ENCODE measurements at places on chromosomes 4 and X. TPM values are rescaled to one million over a fixed set of nuclear protein-coding genes. Genes with fewer than 3 reads are reported as not detected.

USP26 gene
- total RNA-seq = not detected

SRP72 gene
- 118 TPM for total RNA-seq

REPS2 gene
- 6.3 TPM for total RNA-seq

CT45A5 gene
- not detected for total RNA-seq

GPRIN3 gene
- not detected for total RNA-seq

CENPI gene
- 34.7 TPM for total RNA-seq

BMPR1B gene
- total RNA-seq = 7.1 TPM

NDUFB11 gene
- total RNA-seq = 258 TPM

CT45A10 gene
- total RNA-seq = not detected

GPR50 gene
- not detected for total RNA-seq

EFHC2 gene
- total RNA-seq = 0.29 TPM

IDH3G gene
- total RNA-seq = 104 TPM

HADH gene
- total RNA-seq = 17.5 TPM

HTRA3 gene
- total RNA-seq = 4.0 TPM

SPANXB1 gene
- total RNA-seq = 0.33 TPM

FAT4 gene
- total RNA-seq = 0.95 TPM

PDE5A gene
- total RNA-seq = 8.1 TPM

FAM241A gene
- 2.8 TPM for total RNA-seq

C4orf50 gene
- total RNA-seq = not detected

PRKG2 gene
- 0.40 TPM for total RNA-seq

PABPC1L2A gene
- not detected for total RNA-seq

NSUN7 gene
- 6.7 TPM for total RNA-seq

DSPP gene
- not detected for total RNA-seq

TMSB15B gene
- total RNA-seq = 3.1 TPM

IL13RA1 gene
- total RNA-seq = 33.5 TPM

MAGEE1 gene
- total RNA-seq = 1.7 TPM

SULT1B1 gene
- 0.04 TPM for total RNA-seq

SLC10A4 gene
- total RNA-seq = not detected

HERC5 gene
- total RNA-seq = 2.6 TPM

SYTL5 gene
- 0.17 TPM for total RNA-seq

SORCS2 gene
- 6.6 TPM for total RNA-seq

HS3ST1 gene
- 4.2 TPM for total RNA-seq

TBC1D8B gene
- total RNA-seq = 1.8 TPM

CYBB gene
- 0.46 TPM for total RNA-seq

NXF2B gene
- not detected for total RNA-seq

NPNT gene
- 34.5 TPM for total RNA-seq

MAPK10 gene
- 0.44 TPM for total RNA-seq

SPARCL1 gene
- total RNA-seq = not detected

CENPE gene
- 17.3 TPM for total RNA-seq

RTL5 gene
- total RNA-seq = 0.23 TPM

ZGRF1 gene
- 7.3 TPM for total RNA-seq

IL21 gene
- total RNA-seq = not detected

NAP1L5 gene
- total RNA-seq = not detected

SRD5A3 gene
- 24.0 TPM for total RNA-seq

CXXC4 gene
- total RNA-seq = not detected

PAGE2B gene
- not detected for total RNA-seq

KCNE5 gene
- not detected for total RNA-seq

MAGEA2 gene
- total RNA-seq = not detected

PABPC4L gene
- total RNA-seq = 0.47 TPM

PDZD4 gene
- total RNA-seq = 0.63 TPM

MCUB gene
- 21.7 TPM for total RNA-seq

GLRA3 gene
- not detected for total RNA-seq

ARSJ gene
- 16.4 TPM for total RNA-seq

ANOS1 gene
- total RNA-seq = 3.5 TPM

ETDB gene
- not detected for total RNA-seq

Data from PC-3 (cell line).